Renal cortex interstitium (tissue), 15 donors: ENCODE measurements at places on chromosomes 2 and 18.

- no peak for DNase-seq
These were observed 61.9 kb upstream of the TTC27 start for GRCh38 chr2:32565902-32566301.

GRCh38 chr2:79593237-79593867, 80.5 kb downstream of the CTNNA2 start:
- DNase-seq, result no peak

GRCh38 chr2:238573916-238574315, 147.2 kb downstream of the ASB1 start:
- DNase-seq, result no peak

- DNase-seq, result no peak
These were observed 64.0 kb upstream of the PMAIP1 start for GRCh38 chr18:59835605-59836379.

DNA sequence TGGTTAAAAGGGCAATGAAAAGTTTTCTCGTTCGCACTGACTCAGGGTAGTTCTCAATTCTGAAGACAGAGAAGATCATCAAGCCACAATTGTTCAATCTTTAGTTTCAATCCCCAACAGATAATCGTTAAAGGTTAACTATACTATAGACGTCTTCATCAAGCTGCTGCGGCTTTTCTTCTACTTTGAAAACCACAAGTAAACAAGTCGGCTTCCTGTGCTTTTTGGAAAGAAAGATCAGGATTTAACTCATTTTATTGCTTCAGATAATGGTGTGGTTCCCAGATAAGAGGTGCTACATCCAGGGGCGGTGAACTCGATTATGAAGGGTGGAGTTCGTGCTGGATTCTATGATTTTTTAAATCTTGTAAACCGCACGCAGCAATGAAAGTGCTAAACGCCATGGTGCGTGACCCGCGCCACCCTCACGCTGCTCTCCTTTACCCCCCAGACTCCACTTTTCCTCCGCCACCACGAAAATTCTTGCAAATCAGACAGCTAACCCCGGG, 545 bp upstream of the CDCA7 start:
- no peak for DNase-seq

DNA sequence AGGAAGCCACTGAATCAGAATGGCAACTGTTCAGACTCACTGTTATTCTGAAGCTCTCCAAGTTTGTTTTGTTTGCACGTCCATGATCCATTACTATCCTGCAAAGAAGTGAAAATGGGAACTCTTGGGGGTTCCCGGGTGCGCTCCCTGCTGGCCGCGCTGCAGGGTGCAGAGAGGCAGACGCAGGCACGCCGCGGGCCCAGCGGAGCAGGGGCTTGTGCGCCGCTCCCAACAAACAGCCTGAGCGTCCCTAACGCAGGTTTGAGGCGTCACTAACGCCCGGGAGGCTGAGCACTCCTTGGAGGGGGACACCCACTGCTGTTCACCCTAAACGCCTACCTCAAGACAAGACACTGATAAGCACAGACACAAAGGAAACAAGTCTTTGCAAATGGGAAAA, 14.3 kb upstream of the PIEZO2 start:
- DNase-seq, result no peak

- DNase-seq, result no peak
These were observed 90.3 kb upstream of the SESTD1 start for GRCh38 chr2:179354739-179355537.

- DNase-seq, result no peak
These were observed 1078.5 kb upstream of the ZEB2 start for GRCh38 chr2:145598434-145598833.

DNA sequence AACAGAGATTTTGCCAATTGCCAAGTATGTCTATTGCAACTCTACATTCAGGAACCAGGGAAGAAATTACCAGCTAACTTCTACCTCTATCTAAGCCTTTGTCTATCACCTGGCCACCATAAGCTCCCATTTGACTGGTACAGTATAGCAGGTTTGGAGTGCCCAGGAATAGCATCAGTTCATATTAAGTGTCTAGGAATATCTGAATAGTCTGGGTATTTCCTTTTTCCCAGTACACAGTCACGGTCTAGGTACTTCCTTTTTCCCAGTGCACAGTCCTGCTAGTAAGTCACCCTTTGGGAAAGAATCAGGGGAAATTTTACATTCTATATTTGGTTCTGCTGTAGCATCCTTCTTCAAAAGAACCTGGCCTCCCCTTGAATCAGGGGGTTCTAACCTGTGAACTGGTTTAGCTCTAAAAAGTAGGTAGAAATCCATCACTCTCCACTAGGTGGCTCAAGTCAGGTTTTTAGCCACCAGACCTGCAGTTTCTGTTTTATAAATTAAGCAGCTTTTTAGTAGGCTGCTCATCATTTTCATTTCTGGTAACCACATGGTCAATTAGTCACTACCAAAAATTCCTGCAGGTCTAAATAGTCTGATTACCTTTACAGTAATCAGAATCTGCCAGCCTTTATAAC, 49.3 kb upstream of the DNAJC10 start:
- DNase-seq, result no peak

GRCh38 chr2:152176113-152176714, 651 bp upstream of the STAM2 start:
- DNase-seq, result no peak

DNA sequence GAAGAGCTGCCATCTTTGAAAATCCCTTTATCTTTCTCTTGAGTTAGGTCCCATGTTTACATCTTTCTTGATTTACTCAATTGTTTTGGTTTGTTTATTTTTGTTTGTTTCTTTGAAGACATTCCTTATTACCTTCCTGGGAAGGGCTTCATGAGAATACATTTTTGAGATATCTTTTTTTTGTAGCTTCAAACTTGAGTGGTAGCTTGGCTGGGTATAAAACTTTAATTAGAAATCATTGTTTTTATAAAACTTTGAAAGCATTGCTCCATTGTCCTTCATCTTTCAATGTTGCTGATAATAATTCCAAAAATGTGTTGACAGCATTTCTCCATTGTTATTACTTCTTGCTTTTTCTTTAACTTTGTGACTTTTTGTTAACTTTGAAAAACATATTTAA, 145.9 kb upstream of the RBMS1 start:
- no peak for DNase-seq

DNA sequence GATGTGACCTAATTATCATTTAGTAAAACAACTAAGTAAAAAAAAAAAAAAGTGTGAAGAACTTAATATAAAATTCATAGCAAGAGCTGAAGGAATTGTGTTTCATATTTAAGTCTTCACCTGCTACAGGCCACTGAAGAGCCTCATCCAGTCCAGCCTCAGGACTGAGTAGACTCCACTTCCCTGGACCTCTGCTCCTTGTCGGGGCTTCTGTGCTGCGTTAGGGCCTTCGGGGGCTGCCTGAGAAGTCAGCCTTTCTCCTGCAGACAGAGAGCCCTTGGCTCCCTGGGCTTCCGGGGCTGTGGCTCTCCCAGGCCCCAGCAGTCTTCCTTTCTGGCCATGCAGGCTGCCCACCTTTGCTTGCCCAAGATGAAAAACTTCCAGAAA, 95.5 kb downstream of the MTCL1 start:
- no peak for DNase-seq

DNA sequence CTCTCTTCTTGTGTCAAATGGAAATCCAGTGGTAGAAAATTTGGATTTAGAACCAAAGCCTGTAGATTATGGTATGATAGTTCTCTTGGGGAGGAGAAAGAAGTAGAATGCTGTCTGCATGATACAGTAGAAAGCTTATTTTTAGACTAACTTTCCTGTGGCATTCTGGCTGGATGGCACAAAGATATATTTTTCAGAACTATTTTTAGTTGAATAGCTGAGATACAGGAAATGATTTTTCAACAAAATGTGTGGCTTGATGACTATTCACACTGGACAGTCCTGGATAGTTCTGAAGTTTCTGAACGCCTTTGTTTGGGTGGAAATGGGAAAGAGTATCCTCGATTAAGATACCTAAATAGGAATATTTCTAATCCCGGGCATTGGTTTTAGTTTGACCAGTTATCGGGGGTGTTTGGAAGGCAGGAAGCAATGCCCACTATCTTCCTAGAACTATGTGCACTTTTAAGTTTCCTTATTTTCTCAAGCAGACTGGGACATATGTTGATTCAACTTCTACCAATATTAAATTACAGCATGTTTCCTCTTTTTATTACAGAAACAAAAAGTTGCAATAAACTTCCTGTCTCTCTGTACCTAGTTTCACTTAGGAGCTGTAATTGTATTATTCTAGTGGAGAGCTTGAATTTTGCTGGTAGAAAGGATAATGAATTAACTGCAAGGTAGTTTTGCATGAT, 32.1 kb downstream of the GDF7 start:
- DNase-seq, result no peak

GRCh38 chr18:78913395-78913794, 66.2 kb upstream of the SALL3 start:
- DNase-seq, result no peak

- no peak for DNase-seq
These were observed 1384.3 kb upstream of the NXPH2 start for GRCh38 chr2:140164449-140164848.

DNA sequence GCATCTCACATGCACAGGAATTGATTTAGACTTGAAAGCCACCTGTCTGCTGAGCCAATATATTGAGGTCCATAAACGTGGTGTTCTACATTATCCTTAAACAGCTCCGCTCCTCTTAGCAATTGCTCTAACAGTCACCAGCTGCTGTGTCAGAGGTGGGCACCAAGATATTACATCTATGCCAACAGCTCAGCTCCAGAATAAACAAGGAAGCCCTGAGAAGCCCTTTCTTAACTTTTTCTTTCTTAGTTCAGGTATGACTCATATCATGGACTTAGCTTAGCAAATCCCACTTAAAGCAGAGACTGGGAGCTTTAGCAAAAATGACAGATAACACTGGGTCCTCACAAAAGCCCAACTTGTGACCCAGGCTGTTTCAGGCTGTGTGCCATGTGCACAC, 436.6 kb downstream of the IRS1 start:
- no peak for DNase-seq

DNA sequence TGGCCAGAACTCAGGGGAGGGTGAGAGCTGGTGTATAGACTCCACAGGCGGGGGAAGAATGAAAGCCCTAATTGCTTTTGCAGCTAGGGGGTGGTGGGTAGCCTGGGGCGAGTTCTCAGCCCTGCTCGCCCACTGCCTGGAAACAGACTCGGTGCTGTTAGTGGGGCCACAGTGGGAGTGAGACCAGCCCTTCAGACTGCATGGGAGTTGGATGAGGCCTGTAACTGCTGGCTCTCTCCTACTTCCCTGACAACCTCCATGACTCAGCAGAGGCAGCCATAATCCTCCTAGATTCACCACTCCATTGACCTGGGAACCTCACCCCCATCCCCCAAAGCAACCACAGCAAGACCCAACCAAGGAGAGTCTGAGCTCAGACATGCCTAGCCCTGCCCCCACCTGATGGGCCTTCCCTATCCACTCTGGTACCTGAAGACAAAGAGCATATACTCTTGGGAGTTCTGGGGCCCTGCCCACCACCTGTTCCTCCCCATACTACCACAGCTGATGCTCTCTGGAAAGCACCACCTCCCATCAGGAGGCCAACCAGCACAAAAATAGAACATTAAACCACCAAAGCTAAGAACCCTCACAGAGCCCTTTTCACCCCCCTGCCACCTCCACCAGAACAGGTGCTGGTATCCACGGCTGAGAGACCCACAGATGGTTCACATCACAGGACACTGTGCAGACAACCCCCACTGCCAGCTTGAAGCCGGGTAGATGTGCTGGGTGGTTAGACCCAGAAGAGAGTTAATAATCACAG, 226.3 kb downstream of the EIPR1 start:
- DNase-seq, result no peak

DNA sequence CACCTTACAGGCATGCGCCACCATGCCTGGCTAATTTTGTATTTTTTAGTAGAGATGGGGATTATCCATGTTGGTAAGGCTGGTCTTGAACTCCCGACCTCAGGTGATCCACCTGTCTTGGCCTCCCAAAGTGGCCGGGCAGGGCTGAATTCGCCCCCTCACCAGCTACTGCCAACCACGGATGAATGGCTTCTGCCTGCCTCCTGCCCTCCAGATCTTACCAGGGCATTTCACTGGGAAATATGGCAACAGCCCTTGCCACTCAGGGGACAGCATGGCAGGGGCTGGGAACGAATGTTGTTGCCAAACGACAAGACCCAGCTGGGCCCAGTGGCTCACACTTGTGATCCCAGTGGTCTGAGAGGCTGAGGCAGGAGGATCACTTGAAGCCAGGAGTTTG, 1.8 kb upstream of the ALPP start:
- DNase-seq, result no peak

DNA sequence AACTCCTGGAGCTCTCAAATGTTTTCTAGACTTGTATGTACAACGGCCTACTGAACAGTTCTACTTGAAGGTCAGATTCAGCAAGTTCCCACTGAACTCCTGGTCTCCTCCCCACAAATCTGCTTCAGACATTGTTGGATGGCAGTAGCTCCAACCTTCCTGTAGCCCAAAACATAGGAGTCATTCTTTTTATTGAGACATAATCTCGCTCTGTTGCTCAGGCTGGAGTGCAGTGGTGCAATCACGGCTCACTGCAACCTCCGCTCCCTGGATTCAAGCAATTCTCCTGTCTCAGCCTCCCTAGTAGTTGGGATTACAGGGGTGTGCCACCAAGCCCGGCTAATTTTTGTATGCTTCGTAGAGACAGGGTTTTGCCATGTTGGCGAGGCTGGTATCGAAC, 47.3 kb downstream of the QPCT start:
- no peak for DNase-seq

GRCh38 chr18:60200558-60200957, 172.0 kb downstream of the MC4R start:
- no peak for DNase-seq

DNA sequence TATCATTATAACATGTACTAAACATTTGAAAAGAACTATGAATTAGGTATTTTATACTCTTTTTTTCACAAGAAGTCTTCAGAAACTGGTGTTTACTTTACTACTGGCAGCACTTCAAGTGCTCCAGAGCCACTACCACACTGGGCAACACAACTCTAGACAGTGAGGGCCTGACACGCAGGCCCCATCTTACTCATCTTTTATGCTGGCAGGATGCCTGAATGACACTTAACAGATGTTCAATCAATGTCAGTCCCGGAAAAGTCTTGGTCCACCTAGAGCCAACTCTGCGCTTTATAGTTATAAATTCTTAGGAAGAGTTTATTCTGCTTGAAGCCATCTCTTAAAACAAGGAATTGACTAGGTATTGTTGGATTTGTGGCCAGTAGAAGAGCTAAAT, 8.7 kb upstream of the WIPF1 start:
- DNase-seq, result no peak
